ENCODE measurements at places on chromosomes 7 and 10.
A peak's percentile ranks its signal among the peaks of the same experiment; 100 is the strongest.

- no peak for DNase-seq
Measured at GRCh38 chr7:117283779-117284178, 39.1 kb downstream of the WNT2 start.

DNA sequence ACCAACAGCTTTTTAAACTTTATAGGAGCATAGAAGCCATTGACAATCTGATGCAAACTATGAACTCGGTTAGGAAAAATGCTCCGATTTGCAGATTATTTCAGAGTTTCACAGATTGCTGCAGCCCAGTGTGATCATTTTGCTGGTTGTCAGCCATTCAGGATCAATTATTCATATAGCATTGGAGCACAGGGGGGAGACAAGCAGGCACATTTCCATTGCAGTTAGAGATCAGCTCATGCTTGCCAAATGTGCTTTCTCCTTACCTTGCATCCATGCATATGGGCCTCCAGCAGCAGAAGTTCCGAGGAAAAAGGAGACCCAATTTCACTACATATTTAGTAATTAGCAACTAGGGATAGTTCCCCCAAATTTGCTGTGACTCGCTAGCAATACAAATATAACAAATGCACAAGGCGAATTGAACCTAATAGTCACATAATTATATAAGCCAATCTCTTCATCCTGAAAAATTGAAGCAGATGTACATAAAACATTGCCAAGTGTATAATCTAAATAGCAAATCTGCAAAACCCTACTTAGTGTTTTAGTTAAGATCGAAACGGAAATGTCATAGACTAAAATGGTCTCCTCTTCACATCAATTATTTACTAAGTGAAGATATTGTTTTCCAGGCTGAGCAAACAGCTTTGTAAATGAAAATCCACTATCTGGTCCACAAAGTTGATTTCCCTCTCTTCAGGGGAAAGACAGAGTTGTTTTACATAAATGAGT lies 49.5 kb upstream of the RSU1 start:
- DNase-seq, result no peak

DNA sequence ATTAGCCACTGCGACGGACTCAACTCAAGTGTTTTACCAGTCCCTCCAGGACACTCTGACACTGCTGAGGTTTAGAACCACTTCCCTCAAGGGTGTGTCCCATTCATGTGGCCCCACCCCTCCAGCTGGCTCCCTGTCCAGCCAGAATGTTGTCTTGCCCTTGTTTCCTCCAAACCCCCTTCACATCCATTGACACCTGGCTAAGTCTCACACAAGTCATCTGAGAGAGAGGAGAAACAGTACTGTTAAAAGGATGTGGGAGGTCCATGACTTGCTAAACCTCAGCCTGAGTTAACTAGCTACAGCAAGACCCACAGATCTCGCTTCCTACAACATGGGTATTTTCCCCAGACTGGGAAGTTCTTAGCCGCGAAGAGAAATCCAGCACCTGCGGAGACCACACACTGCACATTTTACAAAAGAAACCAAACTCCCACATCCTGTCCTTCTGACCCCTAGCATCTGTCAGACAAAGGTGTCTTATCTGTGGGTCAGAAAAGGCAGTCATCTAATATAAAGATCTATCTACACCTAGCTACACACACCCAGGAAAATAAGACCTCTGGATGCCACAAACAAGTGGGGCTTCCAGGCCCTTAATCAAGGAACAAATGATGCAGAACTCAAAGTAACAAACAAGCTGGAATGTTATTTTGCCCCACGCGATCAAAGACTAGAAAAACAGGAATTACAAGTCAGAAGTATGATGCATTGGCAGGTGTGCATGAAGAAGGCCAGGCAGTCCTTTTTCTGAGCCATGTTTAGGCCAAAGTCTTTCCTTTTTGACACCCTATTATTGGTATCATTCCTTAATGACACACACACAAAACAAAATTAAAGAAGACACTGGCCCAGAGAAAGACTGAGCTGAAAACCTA lies 13.9 kb downstream of the OSBPL3 start:
- no peak for DNase-seq

- no peak for DNase-seq
Measured at GRCh38 chr7:128121711-128122530, 90.7 kb upstream of the LRRC4 start.

DNA sequence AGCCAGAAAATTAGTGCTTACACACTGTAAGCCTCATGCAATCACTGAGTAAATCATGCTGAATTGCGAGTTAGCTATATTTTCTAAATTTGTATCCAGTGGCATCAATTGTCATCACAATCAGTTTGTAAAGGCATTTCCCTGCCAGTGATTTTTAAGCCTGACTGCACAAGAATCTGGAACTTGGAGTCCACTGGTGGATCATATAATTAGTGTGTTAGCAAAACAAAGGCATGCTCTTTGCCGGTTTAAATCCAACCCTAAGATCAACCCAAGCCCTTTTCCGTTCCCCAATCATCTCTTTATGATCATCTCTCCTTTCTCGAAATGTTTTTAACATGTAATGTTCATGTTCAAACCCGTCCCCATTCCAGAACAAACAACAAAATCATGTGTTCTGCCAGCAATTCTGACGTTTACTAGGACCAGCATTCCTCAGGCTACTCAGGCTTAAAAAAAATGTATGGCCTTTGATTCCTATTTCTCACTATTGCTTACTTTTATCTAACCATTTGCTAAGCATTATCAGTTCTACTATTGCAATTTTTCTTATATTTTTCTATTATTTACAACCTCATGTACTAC lies 649.2 kb downstream of the SORCS1 start:
- DNase-seq, result no peak

- no peak for DNase-seq
Measured at GRCh38 chr10:66837990-66838389, 87.8 kb upstream of the LRRTM3 start.

DNA sequence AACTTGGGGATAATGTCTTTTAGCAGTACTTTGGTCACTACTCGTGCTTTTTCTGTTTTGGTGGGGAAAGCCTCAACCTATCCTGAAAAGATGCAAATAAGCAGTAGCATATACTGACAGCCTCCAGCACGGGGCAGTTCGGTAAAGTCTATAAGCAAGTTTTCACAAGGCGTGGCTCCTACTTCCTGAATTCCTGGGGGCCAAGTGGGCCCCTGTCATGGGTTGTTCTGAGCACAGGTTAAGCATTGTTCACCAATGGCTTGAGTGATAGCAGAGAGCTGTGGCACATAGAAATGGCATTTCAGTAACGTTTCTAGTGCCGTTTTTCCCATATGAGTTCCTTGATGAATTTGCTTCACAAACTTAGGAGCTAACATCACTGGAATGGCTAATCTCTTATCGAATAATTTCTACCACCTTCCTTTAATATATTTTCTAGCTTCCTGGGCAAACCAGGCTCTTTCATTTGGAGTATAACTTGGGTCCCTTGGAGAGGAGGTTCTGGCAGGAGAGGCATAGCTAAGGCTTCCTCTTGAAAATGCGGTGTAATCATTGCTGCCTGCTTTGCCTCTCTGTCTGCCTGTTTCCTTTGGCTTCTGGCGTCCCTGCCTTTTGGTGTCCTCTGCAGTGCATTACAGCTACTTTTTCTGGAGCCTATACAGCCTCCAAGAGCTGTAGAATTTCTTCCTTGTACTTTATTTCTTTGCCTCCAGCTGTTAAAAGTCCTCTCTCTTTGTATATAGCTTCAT lies 11.7 kb upstream of the ZNF239 start:
- DNase-seq, result no peak

- DNase-seq, result no peak
Measured at GRCh38 chr7:131595699-131596098, 39.3 kb upstream of the PODXL start.

- no peak for DNase-seq
Measured at GRCh38 chr10:972763-973162, 15.5 kb upstream of the GTPBP4 start.

DNA sequence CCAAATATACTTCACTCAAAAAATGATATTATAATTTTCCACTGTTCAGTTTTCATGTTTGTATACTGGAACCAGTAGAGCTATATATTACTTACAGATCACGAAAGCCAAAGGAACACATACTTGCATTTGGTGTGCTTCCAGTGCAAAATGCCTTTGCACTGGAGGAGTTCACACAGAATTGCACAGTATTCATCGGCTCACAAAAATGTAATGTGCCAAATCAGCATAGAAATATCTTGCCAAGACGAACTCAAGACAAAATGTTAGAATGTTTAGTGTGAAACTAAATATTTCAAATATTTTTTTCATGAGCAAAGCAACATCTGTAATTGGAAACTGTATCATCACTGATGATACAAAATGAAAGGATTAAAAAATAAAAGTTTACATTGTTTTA lies 646.2 kb upstream of the SEMA3D start:
- no peak for DNase-seq

DNA sequence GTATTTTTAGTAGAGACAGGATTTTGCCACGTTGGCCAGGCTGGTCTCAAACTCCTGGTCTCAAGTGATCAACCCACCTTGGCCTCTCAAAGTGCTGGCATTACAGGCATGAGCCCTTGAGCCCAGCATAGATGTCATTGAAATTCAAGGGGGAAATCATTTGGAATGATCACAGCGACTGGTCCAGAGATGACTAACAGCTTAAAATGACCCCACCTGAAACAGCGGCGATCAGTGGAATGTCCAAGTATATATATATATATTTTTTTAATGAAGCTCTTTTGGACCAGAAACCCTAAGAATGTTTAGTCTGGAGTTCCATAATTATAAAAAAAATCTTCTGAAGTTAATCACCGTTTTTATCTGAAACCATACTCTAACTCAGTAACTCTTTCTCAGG lies 12.5 kb upstream of the AKR1E2 start:
- no peak for DNase-seq

DNA sequence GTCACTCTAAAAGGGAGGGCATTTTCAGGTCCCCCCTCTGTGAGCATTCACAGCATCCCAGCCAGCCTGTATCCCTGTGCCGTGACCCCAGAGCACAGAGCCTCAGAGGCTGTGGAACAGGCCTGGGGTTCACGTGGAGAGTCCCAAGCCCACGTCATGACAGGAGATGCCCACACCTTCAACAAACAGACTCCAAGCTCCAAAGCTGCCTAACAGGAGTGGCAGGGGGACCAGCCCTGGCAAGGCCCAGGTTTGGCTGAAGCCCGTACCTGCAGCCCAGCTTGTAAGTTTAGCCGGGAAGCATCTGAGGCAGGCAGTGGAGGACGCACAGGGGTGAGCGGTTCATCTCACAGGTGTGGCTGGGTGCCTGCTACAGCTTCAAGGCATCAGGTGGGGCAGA lies 33.5 kb downstream of the LHPP start:
- no peak for DNase-seq

- no peak for DNase-seq
Measured at GRCh38 chr10:131698986-131699385, 201.8 kb upstream of the PPP2R2D start.

- DNase-seq, result peak; percentile 59
Measured at GRCh38 chr10:49407552-49408137, 11.8 kb upstream of the DRGX start.

DNA sequence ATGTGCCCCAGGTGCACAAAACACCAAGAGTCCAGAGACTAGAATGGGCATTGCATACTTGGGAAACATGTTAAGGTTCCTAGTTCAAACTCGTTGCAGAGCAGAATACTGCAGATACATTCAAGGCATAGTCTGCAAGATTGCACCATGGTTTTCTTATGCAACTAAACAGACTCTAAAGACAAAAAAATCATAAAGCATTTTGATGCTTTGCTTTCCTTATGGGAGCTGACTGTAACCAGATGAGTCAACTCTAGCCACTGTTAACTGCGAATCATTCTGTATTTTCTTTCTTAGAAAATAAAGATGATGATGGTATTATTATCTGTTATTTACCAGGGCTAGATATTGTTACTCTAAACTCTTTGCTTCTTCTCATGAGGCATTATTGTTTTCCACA lies 19.7 kb downstream of the TRUB1 start:
- no peak for DNase-seq

- DNase-seq, result peak; percentile 75
Measured at GRCh38 chr7:100221231-100221718, 1.5 kb downstream of the PVRIG start.

- no peak for DNase-seq
Measured at GRCh38 chr7:64544010-64544409, 18.9 kb downstream of the ZNF680 start.

GRCh38 chr10:102335184-102335583 lies 60.3 kb upstream of the NFKB2 start:
- no peak for DNase-seq

DNA sequence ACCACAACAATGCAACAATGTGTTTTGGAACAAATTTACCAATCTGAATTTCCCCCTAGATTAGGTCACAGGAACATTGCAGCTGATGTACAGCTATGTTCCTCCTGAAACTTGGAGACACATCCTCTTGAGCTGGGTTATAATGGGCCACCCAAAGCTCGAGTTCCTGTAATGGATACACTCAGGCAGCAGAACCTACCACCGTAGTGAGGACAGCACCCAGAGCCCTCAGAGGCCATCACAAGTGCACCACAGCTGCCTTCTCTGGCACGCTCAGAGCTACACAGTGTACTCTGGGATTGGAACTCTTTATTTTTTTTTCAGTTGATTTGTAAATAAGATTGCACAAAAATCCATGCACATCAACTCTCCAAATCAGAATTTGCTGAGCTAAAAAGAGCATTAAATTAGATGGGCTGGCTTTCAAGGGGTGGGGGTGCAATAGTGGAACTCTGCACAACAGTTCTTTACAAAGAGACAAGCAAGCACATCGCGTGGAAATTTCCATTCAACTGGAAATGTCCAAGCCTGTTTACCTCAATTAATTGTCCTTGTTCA lies 56.7 kb downstream of the EGFR start:
- no peak for DNase-seq

DNA sequence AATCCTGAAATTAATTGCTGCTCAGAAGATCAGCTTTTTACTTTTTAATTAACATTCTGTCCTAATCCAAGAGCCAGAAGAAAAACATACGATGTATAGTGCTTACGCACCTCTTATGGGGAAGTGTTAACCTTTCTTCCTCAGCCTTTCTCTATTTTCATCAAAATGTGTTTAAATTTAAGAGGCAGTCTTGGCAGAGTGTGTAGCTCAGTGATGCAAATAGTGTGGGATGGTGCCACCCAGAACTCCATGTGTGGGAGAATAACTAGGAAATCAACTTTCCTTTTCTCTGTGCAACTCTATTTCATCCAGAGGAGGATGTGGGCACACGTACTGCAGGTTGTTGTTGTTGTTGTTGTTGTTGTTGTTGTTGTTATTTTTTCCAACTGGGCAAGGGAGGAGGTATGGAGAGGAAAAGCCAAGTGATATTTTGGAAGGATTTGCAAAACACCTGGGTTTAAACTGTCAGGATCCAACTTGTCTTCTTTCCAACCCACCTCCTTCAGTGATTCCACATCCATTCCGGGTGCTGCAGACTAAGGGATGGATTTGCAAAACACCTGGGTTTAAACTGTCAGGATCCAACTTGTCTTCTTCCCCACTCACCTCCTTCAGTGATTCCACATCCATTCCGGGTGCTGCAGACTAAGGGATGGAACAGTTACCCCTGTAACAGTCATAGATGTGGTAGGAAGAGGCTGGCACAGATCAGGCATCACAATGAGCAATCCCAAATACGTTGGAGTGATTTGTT lies 19.8 kb downstream of the ELMO1 start:
- no peak for DNase-seq

Measured in activated T-cell treated with anti-CD3 and anti-CD28 coated beads for 24 hours (primary cell).